Epithelial cell of esophagus (primary cell): ENCODE measurements at places on chromosomes 16 and 17.
A peak's percentile ranks its signal among the peaks of the same experiment; 100 is the strongest.

GRCh38 chr16:87939562-87940423, 3.5 kb upstream of the CA5A start:
- no peak for DNase-seq

GRCh38 chr16:86994651-86995171, 322.5 kb downstream of the C16orf95 start:
- DNase-seq, result peak; percentile 72

- no peak for DNase-seq
These were observed 379.7 kb downstream of the CA10 start for GRCh38 chr17:51778842-51779241.

- no peak for DNase-seq
These were observed 16.6 kb downstream of the TRPV2 start for GRCh38 chr17:16432017-16432416.

DNA sequence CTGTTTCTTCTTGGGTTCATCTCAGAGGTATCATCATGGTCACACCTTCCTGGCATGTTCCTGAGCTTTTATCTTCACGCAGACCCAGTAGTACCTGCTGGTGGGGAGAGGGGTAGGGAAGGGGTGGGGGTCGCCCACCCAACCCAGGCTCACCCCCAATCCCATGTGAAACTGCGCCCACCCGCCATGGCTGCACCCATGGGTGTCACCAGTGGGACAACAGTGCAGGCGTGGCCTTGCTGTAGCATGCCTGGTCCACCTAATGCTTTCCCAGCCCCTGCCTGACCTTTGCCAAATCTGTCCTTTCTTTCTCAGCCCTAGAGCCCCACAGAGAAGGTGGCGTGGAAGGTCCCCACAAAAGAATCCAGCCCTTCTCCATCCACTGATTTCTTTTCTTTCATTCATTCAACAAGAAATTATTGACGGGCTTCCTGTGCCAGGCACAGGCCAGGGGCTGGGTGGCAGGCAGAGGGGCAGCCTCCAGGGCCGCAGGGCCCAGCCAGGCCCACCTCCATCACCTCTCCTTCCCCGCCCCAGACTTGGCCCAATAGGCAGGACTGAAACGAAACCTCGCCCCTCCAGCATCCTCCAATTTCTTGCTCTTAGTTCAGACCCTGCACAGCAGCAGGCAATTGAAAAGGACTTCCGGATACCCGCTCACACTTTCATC, 79.1 kb upstream of the TNRC6C start:
- no peak for DNase-seq

DNA sequence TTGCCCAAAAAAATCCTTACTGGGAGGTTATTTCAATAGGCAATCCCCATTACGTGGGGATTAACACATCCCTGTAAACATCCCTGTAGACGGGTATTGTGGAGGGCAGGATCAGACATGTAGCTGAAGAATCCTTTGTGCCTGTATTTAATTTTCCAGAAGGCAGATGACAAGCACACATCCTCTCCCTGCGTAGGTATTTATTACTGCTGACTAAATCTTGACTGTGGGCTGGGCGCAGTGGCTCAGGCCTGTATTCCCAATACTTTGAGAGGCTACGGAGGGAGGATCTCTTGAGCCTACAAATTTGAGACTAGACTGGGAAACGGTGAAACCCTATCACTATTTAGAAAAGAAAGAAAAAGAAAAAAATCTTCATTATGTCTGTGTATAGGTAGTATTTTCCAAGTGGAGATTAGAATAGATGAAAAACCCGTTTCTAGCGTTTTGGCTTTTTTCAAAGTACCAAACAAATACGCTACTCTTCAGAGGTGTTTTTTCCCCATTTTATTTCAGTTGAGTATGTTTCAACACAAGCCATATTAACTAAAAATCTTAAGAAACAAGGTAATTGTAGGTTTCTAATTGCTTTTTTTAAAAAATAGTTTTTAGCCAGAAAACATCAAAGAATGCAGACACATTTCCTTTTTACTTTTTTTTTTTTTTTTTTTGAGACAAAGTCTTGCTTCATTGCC, 1.5 kb upstream of the MARF1 start:
- DNase-seq, result peak; percentile 97

DNA sequence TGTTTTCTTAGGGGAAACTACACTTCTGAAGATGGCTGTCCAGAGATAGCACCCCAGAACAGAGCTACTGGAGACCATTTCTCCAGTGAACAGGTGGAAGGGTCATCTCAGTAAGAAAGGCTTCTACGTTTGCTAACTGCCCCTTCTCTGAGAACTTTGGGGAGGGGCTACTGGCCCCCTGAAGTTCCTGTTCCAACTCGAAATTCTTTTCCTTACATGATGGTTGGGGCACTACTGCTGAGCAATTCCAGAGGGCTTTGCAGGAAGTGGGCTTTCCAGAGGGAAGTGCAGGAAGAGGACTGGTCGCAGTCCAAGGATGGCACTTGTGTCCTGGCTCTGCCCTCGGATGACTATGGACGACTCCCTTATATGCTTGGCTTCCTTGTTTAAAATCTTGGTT, 31.2 kb downstream of the TOM1L2 start:
- no peak for DNase-seq

- peak; percentile 61 for DNase-seq
These were observed 67.0 kb downstream of the TUBD1 start for GRCh38 chr17:59825533-59826322.

- DNase-seq, result no peak
These were observed 49.7 kb downstream of the NF1 start for GRCh38 chr17:31144428-31144827.

DNA sequence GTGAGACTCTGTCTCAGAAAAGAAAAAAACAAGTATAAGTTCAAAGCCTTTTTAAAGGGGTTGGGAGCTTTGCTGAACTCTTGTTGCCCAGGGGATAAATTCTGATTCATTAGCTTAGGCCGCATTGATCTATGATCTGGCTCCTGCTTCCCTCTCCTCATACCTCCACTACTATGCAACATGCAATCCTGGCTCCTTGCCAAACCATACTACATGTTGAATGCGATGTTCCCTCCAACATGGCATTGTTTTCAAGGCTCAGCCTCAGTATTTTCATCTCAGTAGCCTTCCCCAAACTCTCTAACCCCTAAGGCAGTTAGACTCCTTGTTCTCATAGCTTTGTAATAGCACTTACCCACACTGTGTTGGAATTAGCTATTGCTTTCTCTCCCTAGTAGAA, 6.2 kb downstream of the REXO5 start:
- DNase-seq, result peak; percentile 15

DNA sequence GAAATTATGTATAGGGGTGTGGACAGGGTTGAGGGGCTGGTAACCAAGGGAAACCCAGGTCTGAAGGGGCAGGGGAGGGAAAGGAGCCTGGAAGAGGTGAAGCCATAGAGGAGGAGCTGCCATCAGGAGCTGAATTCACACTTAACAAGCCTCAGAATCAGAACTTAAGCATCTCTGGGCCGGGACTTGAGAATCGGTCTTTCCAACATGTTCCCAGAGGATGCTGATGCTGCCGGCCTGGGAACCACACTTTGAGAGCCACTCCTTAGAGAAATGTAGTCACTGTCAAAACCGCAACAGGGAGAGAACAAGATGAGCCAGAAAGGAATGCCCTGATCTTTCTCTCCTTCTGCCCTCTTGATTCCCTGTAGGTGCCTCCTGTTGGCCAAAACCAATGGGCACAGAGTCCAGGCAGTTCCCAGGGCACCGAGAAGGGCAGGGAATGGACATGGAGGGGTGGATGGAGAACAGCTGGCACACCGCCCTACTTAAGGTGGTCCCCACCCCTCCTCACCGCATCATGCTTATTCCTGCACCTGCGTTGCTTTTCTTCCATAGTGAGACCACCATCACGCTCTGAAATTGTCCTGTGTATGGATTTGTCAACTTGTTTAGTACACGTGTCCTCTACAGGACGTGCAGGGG, 88.5 kb downstream of the GSG1L start:
- DNase-seq, result no peak

DNA sequence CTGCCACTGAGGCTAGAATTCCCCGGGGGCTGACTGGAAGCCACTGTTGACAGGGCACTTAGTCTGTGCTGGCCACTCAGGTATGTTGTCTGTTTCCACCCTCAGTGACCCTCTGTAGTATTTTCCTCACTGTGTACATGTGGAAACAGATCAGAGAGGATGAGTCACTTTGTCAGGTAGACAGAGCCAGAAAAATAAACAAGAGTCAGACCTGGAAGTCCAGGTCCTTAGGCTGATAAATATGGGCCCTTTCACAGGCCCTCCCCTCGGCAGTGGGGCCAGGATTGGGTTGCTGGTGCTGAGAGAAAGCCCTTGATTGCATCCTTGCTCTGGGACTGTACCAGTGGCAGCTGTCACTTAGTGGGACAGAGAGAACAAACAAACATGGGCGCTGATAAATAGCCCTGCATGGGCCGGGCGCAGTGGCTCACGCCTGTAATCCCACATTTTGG, 21.3 kb downstream of the PGS1 start:
- DNase-seq, result peak; percentile 92

GRCh38 chr17:35788477-35789368, 6.7 kb downstream of the MMP28 start:
- peak; percentile 97 for DNase-seq

DNA sequence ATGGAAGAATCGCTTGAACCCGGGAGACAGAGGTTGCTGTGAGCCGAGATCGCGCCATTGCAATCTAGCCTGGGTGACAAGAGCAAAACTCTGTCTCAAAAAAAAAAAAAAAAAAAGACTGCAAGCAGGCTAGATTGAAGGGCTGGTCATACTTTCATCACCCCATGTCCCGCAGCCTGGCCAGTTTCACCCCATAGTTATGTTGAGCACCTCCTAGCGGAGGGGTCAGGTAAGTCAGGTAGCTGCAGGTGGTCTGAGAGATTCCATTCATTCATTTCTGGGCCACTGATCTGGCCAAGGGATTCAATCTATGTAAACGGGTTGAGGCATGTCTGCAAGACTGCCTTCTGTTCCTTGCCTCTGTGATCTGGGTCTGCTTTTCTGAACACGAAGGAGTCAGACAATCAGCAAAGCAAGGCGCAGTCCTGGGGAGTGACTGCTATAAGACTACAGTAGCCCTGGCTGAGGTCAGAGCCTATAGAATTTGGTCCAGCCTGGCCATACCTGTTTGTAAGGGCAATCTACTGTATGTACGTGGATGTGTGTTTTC, 23.6 kb upstream of the BPTF start:
- DNase-seq, result peak; percentile 42

DNA sequence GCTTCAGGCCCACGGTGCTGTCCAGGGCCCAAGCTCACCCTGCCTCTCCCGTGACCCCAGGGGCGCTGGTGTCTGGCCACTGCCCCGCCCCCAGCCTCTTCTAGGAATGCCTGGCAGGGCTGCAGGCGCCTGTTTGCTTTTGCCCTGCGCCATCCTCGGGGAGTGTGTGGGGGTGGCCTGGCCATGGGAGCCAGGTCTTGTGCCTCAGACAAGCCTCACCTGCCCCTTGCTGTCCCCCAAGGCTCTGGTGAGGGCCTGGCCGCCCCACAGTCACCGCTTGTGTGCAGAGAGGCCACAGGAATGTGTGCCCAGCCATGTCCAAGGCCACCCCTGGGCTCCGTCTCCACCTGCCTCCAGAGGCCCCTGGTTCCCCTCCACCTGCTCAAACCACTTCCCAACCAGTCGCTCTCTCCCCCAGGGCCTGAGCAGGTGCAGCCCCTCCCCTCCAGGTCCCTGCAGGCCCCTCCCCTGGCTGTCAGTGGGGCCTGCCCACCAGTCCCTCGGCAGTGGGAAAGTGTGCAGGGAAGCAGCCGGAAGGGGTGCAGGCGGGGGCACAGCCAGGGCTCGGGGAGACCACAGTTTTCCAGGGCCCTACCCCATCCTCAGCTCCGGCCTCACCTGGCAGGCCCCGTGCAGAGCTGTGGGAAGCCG, 841 bp upstream of the IGFALS start:
- no peak for DNase-seq

DNA sequence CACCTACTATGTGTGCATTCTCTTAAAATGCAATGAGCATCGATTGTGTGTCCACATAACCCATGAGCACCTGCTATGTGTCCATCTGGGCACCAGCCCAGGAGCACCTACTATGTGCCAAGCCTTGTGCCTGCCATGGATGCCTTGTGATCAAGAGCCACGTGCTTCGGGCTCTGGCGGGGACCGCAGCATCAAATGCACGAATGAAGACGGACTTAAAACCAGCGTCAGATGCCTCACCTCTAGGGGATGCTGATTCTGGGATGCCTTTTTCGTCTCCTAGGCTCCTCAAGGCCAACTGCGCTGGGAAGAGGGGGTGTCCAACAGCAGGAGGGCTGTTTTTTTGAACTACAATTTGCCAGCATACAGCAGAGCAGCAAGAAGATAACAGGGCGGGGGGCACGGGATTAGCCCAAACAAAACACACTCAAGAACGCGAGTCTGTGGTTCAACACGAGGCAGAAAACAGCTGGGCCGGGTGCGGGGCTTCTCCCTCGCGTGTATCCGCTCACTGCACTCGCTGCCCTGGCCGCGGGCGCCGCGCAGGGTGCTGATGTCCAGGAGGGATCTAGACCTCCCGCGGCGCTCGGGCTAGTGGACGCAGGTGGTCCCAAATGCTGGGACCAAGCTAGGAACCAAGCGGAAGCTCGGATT, 1.2 kb upstream of the GLIS2 start:
- peak; percentile 52 for DNase-seq

DNA sequence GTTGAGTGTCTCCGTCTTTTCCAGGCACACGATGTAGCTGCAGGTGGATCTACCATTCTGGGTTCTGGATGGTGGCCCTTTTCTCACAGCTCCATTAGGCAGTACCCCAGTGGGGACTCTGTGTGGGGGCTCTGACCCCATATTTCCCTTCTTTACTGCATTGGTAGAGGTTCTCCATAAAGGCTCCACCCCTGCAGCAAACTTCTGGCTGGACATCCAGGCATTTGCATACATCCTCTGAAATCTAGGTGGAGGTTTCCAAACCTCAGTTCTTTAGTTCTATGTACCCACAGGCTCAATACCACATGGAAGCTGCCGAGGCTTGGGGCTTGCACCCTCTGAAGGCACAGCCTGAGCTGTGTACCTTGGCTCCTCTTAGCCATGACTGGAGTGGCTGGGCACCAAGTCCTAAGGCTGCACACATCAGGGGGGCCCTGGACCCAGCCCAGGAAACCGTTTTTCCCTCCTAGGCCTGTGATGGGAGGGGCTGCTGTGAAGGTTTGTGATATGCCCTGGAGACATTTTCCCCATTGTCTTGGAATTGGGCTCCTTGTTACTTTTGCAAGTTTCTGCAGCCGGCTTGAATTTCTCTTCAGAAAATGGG, 14.0 kb downstream of the ABCC1 start:
- no peak for DNase-seq
